ENCODE measurements at places on chromosomes 1 and 21. TPM values are rescaled to one million over a fixed set of nuclear protein-coding genes. Genes with fewer than 3 reads are reported as not detected.

HPDL gene
- 1.4 TPM for total RNA-seq

LCE2C gene
- not detected for total RNA-seq

PTGER3 gene
- total RNA-seq: under 0.01 TPM

OLIG2 gene
- total RNA-seq: not detected

HRNR gene
- total RNA-seq: not detected
